Stimulated activated naive CD8-positive, alpha-beta T cell treated with anti-CD3 and anti-CD28 coated beads, Interleukin-15, Interleukin-2, amounts not matched to agents 100 U/mL and 50 U/mL, for 24 hours (primary cell): ENCODE measurements at places on chromosomes 11 and 22.

- DNase-seq: no peak
These were observed 3.1 kb downstream of the BCO2 start for GRCh38 chr11:112178428-112178827.

DNA sequence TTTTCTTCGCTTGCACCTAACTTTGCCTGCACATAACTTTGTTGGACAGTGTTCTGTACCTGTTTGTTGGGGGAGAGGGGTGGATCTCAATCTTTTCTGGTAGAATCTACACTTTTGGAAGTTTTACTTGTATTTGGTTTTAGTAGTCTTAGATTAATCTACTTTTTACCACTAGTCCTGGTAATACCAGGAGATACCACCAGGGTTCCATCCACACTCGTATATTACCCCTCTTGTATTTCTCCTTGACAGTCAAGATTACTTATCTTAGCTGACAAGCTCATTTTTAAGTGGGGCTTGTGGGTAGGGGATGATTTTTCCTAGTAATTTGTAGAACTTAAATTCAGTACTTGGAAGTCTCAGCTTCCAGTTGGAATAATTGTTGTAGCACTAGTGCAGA, 37.3 kb upstream of the TECTA start:
- no peak for DNase-seq

DNA sequence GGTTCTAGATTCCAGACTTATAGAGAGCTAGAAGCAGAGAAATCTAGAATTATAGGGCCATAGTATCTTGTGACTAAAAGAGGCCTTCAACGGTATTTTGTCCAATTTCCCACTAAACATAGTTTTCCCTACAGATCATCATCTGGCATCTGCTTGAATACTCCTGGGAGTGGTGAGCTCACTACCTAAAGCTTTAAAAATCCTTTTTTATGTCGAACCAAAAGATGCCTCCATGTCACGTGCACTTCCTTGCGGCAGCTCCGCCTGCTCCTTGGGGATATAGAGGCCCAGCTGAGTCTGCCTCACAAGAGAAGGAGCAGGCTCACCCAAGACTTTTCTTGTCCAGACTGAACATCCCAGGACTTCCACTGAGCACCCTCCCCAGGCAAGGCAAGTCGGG, 4.3 kb upstream of the MB start:
- no peak for DNase-seq

DNA sequence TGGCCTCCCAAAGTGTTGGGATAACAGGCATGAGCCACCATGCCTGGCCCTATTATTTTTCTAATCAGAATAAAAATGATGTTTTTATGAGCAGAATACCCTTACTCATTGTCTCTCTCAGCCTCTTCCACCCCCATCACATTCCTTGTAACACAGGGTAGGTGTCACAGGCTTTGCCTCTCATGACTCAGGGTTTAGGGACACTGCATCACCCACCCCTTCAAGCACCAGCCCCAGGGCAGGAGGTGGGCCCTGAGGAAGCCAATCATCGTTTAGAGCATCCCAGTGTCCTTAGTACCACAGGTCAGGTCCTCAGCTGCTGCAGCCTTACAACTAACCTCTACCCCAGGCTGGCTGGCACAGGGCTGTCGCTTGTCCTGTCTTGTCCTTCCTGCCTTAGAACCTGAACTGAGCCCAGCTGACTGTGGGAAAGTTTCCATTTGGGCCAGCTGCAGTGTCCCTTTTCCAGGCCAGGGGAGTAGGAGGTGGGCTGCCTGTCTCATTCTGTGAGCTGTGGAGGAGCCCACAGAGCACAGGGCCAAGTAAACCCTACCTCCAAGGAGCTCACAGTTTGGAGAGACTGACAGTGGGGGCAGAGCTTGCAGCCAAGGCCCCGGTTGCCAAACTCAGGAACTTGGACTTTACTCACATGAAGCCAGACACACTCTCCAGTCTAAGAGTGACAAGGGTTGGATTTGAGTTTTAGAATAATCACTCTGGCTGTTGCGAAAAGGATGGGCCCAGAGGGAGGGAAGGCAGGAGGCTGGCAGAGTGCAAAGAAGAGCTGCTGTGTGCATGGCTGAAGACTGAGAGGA, 19.5 kb upstream of the UVRAG start:
- DNase-seq: no peak

DNA sequence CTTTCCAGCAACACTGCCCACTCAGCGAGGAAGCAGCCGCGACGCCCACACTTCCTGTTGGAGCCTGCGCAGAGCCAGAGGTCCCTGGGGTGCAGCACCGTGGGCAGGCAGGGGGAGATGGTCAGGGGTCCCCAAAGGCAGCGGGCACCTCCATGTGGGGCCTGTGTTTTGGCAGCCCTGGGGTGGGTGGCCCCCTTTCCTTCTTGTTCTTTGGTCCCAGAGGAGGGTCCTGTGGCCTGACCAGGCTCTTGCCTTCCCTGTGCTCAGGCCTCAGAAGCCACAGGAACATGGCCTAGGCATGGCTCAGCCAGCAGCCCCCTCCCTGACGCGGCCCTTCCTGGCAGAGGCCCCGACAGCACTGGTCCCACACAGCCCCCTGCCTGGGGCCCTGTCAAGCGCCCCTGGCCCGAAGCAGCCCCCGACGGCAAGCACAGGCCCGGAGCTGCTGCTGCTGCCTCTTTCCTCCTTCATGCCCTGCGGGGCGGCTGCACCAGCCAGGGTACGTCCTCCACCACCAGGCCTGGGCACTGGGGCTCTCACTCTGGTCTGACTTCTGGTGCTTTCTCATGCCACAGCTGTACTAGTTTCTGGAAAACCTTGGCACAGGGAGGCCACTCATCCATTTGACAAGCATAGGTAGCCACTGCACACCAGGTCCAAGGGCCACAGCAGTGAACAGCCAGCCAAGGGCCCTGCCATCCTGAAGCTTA, 47.1 kb downstream of the PISD start:
- no peak for DNase-seq

GRCh38 chr11:113338730-113339129, 24.3 kb downstream of the TTC12 start:
- no peak for DNase-seq
